ENCODE measurements at places on chromosomes 11 and 22. TPM values are rescaled to one million over a fixed set of nuclear protein-coding genes. Genes with fewer than 3 reads are reported as not detected.

Gene ARHGEF17
- total RNA-seq, result 14.1 TPM

Gene SUSD2
- 0.69 TPM for total RNA-seq

Gene LARGE1
- 51.2 TPM for total RNA-seq

Gene DEPDC7
- total RNA-seq, result 29.1 TPM

Gene SERHL2
- total RNA-seq, result 4.5 TPM
